ENCODE measurements at places on chromosomes 2 and 18.

DNA sequence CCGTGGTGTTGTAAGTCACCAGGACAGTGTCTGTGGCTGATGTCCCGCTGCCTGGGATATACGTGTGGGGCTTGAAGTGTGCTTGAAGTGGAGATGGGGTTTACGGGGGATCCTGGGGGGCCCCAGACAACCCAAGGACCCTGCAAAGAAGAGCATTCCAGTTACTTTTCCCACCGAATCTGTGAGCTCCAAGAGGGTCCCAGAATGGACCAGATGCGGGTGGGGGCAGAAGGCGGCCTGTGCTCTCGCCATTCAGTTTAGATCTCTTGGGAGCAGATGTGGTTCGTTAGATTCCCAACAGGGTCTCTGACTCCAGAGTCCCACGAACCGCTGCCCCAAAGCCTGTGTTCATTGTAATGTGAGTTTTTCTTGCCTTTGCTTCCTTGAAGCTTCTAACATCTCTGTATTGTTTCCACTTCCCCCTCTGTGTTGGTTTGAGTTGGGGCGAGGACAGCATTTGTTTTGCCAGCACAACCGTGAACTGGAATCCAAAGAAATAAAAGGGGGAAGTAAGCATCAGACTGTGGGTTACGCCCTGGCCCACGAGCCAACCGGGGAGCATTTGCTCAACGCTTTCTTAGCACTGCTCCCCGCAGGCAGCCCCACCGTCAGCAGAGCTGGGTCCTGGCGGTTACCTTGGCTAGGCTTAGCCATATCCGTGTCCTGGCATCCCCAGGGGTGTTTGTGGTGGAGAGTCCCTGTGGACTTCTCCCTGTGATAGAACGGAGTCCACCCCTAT, 92.1 kb downstream of the SH3BP4 start:
- no peak for DNase-seq

- DNase-seq: no peak
These were observed 136.5 kb upstream of the RND3 start for GRCh38 chr2:150624001-150624401.

DNA sequence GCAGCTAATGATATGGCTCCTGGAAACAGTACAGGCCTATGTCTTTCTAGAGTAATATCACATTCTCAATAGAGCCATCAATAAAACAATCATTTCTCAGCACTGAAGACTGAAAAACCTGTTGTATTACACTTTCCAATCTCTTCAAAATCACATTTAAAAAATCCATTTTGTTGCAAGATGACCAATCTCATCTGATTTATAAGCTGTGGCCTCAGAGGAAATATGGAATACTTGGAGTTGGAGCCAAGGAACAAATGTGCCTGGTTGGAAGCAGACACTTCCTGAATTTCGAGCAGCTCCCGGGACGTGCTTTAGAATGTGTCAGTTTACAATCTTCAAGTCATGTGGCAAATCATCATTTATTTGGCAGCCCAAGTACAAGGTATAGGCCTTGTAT, 114.5 kb downstream of the ADCYAP1 start:
- no peak for DNase-seq

DNA sequence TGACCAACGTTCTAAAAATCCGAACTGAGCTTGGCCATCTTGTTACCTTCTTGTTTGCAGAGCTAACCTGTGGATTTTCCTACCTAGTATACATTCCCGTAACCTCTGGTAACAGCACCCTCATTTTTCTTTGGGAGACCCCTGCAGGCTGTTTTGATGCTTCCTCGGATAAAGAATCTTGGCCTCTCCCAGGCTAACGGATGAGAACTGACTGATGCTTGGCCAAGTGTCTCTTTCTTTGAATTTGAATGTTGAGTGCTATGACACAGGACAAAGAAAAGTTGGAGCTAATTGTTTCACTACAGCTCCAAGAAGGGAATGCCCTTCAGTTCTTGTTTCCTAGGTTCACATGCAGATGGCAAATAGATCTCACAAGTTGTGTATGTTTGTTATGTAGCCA, 19.3 kb upstream of the CAVIN2 start:
- DNase-seq: no peak

- no peak for DNase-seq
These were observed 159.5 kb upstream of the ZNF516 start for GRCh38 chr18:76654577-76654976.

DNA sequence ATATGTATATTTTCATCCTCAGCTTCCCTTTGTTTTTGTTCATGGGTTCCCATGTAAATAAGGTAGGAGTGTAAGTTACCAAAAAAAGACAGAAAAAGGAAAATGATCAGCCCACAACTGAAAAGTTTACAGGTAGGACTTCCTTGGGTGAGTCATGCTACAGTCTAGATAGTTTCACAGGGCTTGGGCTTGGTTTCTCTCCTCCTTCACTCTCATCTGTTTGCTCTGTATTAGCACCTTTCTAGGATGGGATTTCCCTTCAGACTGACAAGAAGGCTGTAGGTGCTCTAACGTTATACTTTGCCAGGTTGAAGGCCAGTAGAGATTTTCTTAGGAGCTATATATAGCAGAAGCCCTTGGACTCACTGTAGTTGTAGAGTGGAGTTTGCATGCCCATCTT, 57.9 kb downstream of the FAM171B start:
- no peak for DNase-seq

- DNase-seq: no peak
These were observed 153.5 kb upstream of the PGAP1 start for GRCh38 chr2:197079832-197080555.

- no peak for DNase-seq
These were observed 506.1 kb upstream of the FAM98A start for GRCh38 chr2:34105006-34105767.

DNA sequence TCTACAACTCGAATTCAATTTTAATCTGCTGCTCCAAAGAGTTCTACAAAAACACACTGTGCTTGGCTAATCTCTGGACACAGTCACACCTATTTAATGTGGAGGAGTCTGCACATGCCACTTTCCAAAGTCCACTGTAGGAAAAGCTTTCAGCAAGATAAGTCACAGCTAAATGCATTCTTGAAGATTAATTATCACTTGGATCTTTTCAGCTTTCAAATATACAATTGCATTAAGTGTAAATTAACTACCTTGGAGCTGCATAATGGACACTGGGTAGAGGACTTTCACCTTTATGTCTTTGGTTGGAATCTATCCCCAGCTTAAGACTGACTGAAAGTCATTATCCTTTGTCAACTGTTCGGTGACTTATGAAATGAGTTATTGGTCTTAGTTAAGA, 565.1 kb downstream of the PIK3C3 start:
- DNase-seq: no peak

- no peak for DNase-seq
These were observed 5.1 kb downstream of the CXCR1 start for GRCh38 chr2:218161644-218162043.

DNA sequence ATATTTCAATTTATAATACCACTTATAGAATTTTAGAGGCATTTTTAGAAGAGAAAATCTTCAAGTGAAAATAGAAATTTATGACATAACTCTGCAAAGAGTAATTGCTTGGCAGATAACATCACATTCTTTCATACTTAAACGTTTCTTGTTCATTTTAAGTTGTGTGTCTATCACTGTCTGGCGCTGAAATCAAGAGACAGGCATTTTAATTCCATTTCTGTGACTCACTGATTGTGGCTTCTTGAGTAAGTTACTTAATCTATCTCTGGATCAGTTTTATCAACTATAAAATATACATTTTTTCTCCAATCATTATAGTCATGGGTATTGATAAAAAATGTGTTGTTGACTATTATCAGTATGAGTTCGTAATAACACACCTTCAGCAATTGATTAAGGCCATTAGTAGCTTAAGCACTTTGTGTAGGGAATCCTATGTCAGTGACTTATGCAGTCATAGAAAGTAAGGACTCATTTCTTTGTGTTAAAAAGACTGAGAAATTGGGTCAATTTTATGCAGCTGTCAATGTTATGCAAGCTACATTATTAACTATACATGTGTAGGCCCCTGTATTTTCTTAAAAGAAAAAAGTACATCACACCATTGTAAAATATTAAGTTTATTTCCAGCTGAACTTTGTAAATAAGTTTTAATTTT, 497.3 kb downstream of the CCDC85A start:
- DNase-seq: no peak

DNA sequence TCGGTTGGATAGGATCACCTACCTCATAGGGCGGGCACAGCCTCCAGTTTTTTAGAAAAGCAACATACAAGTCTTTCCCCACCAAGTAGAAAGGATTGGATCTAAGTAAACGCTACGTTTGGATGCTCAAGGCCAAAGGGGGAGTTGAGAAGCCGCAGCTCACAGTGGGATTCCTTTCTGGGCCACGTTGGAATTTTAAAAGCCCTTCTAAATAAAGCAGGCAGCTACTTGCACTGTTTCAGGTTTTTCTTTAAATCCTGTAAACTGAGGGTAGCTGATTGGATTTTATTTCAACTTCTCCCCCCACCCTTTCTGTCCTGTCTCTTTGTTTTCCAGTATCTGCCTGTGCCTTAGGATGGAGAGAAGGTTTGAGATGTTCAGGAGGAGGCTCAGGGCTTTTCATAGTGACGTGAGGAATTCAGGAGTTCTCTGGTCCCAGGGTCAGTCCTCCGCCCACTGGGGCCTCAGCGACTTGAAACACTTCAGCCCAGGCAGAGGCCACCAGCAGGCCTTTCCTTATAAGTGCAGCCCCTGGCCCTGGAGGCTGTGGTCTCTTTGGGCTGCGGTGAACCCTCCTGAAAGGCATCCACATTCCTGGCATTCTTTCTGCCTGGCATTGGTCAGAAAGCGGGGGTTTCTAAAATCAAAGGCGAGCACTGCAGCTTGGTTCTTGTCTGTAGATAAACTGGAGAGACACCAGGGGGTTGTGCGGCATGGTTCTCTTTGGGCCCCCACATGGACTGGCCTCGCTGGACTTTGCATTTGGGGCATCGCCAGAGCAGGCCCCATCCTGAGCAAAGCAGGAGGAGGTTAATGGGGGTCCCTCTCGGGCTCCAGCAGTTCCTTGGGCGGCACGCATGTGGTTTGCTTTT, 44.5 kb downstream of the SH3BP4 start:
- DNase-seq: no peak

DNA sequence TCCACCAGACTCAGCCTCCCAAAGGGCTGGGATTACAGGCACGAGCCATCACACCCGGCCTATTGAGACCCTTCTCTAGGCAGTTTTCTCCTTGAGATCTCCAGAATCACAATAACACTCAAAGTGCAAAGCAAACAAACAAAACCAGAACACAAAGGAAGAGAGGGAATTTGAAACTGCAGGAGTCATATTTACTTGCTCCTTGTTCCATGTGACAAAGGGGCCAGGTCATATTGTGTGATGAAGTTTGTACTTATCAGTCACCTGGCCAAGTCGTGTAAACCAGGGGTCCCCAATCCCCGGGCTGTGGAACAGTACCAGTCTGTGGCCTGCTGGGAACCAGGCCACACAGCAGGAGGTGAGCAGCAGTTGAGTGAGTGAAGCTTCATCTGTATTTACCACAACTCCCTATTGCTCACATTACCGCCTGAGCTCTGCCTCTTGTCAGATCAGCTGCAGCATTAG, 26.5 kb downstream of the SCYGR8 start:
- no peak for DNase-seq

GRCh38 chr2:128602699-128603101, 284.0 kb upstream of the HS6ST1 start:
- DNase-seq: no peak

GRCh38 chr2:15935675-15936074, 4.7 kb upstream of the MYCN start:
- DNase-seq: no peak

- no peak for DNase-seq
These were observed 569.8 kb downstream of the ARHGAP15 start for GRCh38 chr2:143698888-143699570.

GRCh38 chr18:62741118-62741566, 25.8 kb downstream of the PHLPP1 start:
- DNase-seq: no peak

- DNase-seq: no peak
These were observed 72.5 kb upstream of the APCDD1 start for GRCh38 chr18:10381951-10382350.

- DNase-seq: no peak
These were observed 30.1 kb downstream of the HRH4 start for GRCh38 chr18:24490539-24490938.

- no peak for DNase-seq
These were observed 37.7 kb upstream of the MAT2A start for GRCh38 chr2:85501248-85501647.

GRCh38 chr2:82674652-82675051, 1784.4 kb downstream of the SUCLG1 start:
- no peak for DNase-seq

GRCh38 chr2:195619590-195619989, 37.4 kb upstream of the SLC39A10 start:
- DNase-seq: no peak

DNA sequence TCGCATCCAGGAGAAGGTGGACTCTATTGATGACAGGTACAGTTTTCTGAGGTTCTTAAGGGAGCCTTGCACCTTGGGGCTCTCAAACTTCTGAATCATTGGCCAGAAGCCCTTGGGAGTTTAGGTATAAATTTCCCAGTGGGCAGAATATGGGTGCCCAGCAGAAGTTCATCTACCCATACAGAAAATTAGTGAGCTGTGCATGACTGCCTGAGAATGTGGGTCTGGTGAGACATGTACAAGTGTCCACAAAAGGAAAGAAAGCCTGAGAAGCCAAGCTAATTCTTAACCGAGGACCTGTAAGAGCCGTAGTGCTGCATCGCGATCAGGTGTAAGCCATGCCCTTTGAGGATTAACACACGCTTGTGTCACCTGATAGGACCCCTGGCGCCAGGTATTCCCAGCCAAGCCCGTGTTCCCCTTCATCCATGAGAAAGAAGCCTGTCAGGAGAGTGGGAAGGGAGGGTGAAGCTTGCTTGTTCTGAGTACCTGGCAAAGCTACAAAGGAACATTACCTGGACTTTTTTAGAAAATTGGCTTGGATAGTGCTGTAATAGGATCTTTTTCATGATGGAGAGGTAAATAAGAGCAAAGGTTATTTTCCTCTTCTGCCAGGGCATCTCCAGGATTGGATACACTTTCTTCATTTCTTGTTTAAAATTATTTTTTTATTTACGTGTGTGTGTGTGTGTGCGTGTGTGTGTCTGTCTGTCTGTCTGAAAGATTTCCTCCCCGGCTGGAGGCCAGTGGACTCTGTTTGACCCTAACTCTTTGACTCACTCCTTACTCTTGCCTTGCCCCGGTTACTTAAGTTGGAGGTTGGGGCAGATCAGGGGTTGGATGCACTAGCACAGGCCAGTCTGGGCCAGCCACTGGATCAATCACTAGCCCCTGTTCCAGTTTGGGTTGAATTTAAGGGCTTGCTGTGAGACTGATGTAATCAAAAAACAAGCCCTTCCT, 90.4 kb upstream of the EML6 start:
- no peak for DNase-seq

GRCh38 chr2:143936848-143937722, 582.8 kb downstream of the ZEB2 start:
- no peak for DNase-seq

GRCh38 chr2:29335396-29335795, 220.2 kb downstream of the CLIP4 start:
- no peak for DNase-seq

Measured in KG1 (cell line).